CD4-positive, alpha-beta T cell (primary cell): ENCODE measurements at places on chromosomes 16 and 17.

GRCh38 chr16:31202414-31203375, at the start of gene PYCARD:
Gene PYCARD (minus strand): TSS chr16:31202760. CDS start chr16:31202690, 70 bp downstream.
- DNase-seq, result peak; percentile 31

GRCh38 chr17:74531231-74531761, at the start of gene CD300LB:
Gene CD300LB (minus strand): TSS chr17:74531475. CDS start chr17:74531350, 125 bp downstream.
- DNase-seq, result no peak

DNA sequence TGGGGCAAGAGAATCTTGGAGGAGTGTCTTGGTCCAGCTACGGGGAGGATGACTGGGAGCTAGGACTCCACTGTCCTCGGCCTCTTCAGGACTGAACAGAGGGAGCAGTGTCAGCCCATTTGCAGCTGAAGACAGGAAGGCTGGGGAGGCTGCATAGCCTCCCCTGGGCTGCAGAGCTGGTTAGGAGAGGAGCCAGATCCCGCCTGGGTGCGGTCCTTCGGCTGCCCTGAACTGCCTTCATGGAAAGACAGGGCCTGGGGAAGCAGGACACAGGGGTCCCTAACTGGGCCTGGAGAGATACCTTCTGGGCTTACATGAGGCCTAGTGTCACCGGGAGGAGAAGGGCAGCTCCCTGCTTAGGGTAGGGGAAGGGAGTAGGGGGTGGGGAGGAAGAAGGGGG, 26.6 kb downstream of the UNC13D start:
- DNase-seq, result no peak

DNA sequence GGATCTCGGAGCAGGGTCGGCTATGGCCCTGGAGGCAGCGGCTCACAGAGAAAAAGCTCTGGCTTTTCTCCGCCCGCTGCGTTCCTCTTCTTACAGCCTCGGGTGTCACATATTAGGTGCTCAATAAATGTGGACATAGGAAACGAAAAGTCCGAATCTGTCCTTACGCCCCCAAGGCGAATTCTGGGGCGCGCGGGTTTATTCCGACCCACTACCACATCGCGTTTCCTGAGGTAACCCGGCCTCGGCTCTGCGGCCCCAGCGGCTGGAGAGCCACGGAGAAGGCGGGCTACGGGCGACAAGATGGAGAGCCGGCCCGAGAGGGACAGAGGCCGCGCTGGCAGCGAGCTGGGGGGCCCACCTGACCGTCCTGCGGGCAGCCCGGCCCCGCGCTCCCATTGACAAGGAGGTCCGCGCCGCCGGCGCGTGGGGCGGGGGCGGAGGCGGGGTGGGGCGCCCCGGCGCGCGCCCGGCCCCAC, 573 bp upstream of the GNAO1 start:
- no peak for DNase-seq

DNA sequence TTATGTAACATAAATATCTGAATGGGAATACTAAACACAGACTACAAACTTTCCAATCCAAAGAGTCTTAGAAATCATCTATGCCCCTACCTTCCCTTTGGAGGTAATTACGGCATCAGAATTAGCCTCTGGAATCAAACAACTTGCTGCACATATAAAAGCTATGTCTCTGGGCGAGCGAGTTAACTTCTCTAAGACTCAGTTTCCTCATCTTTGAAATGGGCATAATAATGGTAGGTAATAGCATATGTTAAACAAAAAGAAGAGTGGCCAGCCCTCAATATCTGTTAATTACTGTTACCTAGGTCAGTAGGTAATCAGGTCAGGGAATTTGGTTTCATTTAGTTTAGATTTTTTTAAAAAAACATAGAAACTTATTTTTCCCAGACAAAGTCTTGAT, 153.5 kb downstream of the TOX3 start:
- DNase-seq, result no peak

- no peak for DNase-seq
These were observed 66.1 kb upstream of the CLEC3A start for GRCh38 chr16:77956231-77956630.

DNA sequence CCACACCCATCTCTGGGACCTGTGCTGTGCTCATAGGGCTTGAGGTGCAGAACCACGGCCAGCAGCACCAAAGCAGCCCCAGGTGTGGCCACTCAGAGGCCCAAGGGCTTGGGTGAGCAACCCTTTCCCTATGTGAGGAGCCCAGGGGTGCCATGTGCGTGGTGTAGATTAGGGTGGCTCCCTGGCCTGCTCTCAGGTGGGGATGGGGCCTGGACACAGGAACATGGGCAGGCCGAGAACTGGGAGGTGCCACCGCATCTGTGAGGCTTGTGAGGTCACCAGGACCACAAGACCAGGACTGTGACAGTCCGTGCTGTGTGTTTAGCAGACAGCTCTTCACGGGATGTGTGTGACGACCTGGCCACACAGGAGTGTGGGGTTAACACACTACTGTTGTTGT, 103.5 kb upstream of the ZNF750 start:
- DNase-seq, result no peak

- DNase-seq, result peak; percentile 56
These were observed at the start of gene KIF19 for GRCh38 chr17:74325743-74326379. Gene KIF19 (plus strand): TSS chr17:74326226. CDS start chr17:74326350, 124 bp downstream.

- no peak for DNase-seq
These were observed 1799.0 kb downstream of the TP53TG3F start for GRCh38 chr16:35258381-35258780.

DNA sequence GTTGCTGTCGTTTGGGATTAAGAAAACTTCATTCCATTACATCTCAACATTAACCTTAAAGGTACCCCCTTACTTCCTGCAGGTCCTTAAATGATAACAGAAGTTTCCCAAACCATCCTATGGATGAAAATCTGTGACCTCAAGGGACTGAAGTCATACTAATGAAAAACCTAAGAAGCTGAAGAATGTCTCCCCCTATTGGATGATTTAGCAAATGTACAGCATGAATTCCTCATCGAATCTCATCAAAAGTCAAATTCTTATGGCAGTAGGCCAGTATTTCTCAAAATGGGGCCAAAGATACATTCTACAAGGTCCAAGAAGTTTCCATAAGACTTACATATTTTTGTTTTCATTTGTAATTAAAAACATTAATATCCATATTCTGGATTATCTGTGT, 13.5 kb downstream of the SCO1 start:
- peak; percentile 28 for DNase-seq

- DNase-seq, result no peak
These were observed 17.0 kb downstream of the PRCD start for GRCh38 chr17:76556765-76557367.

- DNase-seq, result peak; percentile 44
These were observed 1.9 kb downstream of the CIITA start for GRCh38 chr16:10878644-10879501.

GRCh38 chr16:30619202-30619601, 9.0 kb upstream of the ZNF689 start:
- no peak for DNase-seq

- no peak for DNase-seq
These were observed 22.1 kb downstream of the VAC14 start for GRCh38 chr16:70778901-70779309.

GRCh38 chr16:68492543-68493411, 44.5 kb upstream of the SMPD3 start:
- DNase-seq, result no peak

DNA sequence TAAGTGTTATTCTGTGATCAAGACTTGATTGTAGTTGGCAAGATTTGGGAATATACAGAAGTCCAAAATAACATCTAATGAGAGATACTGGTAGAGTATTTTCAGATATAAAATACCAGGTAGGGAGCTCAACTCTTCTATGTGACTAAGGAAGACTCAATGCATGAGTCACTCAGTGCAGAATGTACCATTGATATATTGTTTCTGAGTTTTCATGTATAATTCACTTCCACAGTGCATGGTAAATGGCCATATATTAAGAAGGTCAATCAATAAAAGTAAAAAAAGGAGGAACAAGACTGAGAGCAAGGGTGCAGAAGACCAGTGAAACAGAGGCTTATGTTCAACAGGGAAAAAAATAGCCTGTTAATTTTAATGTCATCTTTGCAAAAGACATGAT, 1387.9 kb downstream of the CDH8 start:
- DNase-seq, result no peak

- peak; percentile 15 for DNase-seq
These were observed 24.2 kb upstream of the MPRIP start for GRCh38 chr17:17018021-17018441.

DNA sequence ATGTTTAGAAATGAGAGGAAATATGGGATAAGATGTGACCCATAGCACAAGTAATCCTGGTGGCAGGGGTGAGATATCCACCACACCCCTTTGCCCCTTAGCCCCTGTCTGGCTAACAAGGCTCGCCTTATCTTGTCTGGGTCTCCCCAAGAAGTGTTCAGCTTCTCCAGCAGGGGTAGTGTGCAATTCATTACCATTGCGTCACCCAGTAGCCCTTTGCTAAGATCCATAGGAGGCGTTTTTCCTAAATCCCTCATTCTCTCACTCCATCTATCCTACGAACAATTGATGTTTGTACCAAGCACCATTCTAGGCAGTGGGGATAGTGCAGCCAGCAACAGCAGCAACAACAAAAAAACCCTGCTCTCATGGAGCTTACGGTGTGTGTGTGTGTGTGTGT, 30.8 kb downstream of the CCDC42 start:
- no peak for DNase-seq

GRCh38 chr17:32206861-32207260, 58.8 kb upstream of the RHBDL3 start:
- DNase-seq, result no peak
